ENCODE measurements at places on chromosomes 11 and 22. TPM values are rescaled to one million over a fixed set of nuclear protein-coding genes. Genes with fewer than 3 reads are reported as not detected.

RBM4B gene
- total RNA-seq, result 14.3 TPM

SLC22A12 gene
- total RNA-seq, result not detected

AMBRA1 gene
- 35.7 TPM for total RNA-seq

PRR33 gene
- not detected for total RNA-seq

OSM gene
- total RNA-seq, result 78.3 TPM

DGCR6 gene
- 0.71 TPM for total RNA-seq

MS4A12 gene
- not detected for total RNA-seq

OR10D3 gene
- total RNA-seq, result not detected

UBQLN3 gene
- not detected for total RNA-seq

FOLR1 gene
- total RNA-seq, result not detected

FAM227A gene
- total RNA-seq, result 0.16 TPM

TBX10 gene
- not detected for total RNA-seq

SLC37A4 gene
- 28.7 TPM for total RNA-seq

GRCh38 chr22:19663286-19663815 lies 51.0 kb upstream of the SEPTIN5 start:
- DNase-seq, result no peak

GRCh38 chr22:37145180-37146050 lies 4.3 kb downstream of the IL2RB start:
- no peak for DNase-seq

DNA sequence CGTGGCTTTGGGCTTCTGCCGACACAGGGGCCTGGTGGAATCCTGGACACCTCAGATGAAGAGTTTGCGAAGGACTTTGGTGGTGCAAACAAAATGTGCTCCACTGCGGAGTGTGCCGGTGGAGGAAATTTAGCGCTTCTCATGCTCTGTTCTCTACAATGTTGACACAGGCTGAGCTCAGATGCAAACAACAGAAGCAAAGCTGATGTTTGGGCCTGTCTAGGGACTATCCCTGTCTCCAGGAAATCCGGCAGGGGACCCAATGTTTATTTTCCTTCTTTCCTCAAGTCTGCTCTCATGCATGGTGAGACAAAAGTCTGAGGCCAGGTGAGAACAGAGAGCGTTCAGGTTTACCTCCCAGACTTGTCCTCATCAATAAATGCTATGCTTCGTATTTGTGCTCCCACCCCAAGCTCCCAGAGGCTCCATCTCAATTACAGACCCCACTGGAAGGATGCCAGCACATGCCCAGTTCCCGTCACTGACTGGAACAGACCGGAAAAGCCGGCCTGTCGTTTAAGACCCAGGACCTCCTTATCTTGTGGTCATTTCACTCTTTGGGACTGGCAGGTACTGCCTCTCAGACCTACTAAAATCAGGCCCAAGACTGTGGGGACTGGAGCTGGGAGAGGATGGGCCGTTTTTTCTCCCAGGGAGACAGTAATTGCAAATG lies 105.7 kb upstream of the B3GAT1 start:
- no peak for DNase-seq

DNA sequence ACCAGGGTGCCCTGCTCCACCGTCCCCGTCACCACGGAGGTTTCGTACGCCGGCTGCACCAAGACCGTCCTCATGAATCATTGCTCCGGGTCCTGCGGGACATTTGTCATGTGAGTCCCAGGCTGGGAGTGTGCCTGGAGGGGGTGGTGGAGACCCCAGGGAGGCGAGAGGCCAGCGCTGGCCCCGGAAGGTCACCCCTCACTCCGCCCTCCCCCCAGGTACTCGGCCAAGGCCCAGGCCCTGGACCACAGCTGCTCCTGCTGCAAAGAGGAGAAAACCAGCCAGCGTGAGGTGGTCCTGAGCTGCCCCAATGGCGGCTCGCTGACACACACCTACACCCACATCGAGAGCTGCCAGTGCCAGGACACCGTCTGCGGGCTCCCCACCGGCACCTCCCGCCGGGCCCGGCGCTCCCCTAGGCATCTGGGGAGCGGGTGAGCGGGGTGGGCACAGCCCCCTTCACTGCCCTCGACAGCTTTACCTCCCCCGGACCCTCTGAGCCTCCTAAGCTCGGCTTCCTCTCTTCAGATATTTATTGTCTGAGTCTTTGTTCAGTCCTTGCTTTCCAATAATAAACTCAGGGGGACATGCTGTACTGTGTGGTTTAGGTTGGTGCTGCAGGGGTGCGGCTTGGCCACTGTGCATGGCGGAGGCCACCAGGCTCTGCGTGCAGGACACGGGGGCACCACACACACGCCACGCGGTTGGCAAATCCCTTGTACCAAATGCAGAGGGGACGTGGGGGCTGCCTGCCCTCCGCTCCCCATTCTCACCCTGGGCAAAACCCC lies 35.4 kb downstream of the MUC2 start:
- DNase-seq, result no peak

- DNase-seq, result no peak
Observed at GRCh38 chr11:123924027-123924426, 15.4 kb upstream of the OR4D5 start.

DNA sequence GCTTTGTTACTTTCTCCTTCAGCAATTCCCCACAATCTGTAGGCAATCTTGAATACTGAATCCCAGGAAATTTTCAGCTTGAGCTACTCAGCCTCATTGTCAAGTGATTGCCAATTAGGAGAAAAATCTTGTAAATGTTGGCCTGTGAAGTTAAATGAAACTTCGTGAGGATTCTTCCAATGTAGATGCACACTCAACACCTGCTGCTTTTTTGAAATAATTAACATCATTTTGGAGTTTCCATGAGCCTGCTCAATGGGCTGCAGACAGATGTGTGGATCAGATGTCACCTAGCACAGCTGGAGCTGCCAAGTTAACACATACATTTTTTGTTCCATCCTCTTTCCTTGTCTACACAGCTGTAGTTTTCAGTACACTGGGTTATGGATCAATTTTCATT lies 645.6 kb upstream of the LUZP2 start:
- no peak for DNase-seq

- no peak for DNase-seq
Observed at GRCh38 chr11:61503135-61503770, 5.3 kb upstream of the LRRC10B start.

- DNase-seq, result no peak
Observed at GRCh38 chr11:33151399-33151798, 9.9 kb downstream of the CSTF3 start.

DNA sequence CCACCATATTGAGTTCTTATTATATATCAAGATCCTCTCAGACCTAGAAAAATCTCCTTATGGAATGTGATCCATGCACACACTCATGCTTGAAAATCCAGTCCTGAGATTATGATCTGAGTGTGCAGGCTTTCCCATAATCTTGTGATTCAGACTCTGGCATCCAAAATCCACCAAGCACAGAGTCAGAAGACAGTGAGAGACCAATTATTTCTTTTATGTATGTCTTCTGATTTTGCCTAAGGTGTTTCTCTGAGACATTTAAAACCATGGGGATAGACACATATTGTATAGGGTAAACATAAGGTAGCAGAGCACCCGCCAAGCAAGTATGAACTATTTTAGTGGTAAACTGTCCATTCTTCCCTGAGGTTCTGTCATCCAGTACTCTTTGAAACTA lies 52.0 kb upstream of the MMP13 start:
- DNase-seq, result no peak

Data from activated T-helper 1 cell treated with anti-CD3 and anti-CD28 coated beads, Interleukin-12 subunit alpha, Interleukin-12 subunit beta, Interleukin-2, Interleukin-4 antibody, amounts not matched to agents 30 ng/mL and 10 ng/mL and 1 ng/mL, durations not matched to agents 14 hours and 24 hours and 36 hours (primary cell).